ENCODE measurements at places on chromosomes 16 and 17.

- no peak for DNase-seq
Observed at GRCh38 chr17:77778636-77779489, 179.6 kb upstream of the TNRC6C start.

- no peak for DNase-seq
Observed at GRCh38 chr17:47712330-47713023, 18.5 kb downstream of the TBKBP1 start.

DNA sequence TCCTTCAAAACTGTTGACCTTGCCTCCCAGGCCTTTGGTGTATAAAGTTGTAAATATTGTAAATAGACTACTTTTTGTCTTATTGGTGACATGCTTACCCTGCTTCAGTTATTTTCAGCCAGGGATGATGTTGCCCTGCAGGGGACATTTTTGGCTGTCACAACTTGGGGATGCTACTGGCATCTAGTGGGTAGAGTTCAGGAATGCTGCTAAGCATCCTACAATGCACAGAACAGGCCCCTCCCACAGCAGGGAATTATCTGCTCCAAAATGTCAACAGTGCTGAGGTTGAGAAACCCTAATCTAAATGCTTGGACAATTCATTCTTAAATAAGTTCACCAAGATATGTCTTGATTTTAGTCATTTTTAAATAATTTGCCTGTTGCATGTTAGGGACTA lies 459.8 kb downstream of the PMP22 start:
- DNase-seq: no peak

DNA sequence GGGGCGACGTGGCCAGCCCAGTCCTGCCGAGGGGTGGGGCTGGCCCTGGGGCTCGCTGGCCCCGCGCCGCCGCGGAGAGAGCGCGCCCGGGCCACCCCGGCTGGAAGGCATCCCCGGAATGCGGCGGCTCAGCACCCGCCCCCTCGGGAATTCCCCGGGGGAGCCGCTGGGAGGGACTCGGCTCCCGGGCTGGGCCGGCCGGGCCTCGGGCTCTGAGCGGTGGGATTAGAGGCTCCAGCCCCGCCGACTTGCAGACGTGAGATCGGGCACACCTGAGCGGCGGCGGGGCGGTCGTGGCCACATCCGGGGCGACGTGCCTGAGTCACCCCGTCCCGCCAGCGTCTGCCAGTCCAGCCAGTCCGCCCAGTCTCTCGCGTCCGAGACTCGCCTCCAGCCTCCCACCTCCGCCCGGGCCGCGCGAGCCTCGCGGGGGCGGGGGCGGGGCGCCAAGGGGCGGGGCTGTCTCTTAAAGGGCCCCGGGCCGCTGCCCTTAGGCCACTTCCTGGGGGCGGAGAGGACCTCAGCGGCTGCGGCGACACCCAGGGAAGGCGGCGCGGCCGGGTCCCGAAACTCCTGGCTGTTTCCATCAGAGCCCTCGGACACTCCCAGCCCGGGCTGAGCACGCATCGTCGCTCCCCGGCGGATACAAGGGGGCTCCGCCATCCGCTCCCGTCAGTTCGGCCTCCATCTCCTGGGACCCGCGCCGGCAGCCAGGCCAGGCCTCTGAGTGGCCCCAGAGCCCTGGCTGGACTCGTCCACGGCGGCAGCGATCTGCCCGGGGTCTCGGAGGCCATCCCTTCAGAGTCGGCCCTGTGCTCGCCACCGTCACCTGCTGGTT lies at the start of gene KCTD11:
Gene KCTD11 (plus strand): TSS at position 498 of the 838 bp plus-strand sequence.
- DNase-seq: peak; percentile 81

GRCh38 chr17:47275245-47275984 lies 21.8 kb downstream of the ITGB3 start:
- no peak for DNase-seq

DNA sequence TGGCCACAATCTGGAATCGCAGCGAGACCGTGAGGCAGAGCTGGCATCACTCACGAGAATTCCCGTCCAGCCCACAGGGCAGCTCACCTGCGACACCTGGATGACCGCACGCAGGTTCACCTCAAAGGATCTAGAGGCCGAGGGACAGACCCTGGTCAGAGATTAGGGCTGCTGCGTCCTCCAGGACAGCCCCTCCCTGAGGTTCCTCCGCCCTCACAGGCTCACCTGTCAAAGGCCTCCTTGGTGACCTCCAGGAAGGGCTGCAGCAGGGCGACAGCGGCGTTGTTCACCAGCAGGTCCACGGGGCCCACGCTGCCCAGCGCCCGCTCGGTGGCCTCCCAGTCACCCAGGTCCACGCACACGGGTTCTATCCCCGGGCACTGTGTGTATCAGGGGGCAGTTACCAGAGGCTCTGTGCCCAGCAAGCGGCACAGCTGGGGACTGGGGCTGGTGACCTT lies 834 bp downstream of the DCXR start:
- no peak for DNase-seq

DNA sequence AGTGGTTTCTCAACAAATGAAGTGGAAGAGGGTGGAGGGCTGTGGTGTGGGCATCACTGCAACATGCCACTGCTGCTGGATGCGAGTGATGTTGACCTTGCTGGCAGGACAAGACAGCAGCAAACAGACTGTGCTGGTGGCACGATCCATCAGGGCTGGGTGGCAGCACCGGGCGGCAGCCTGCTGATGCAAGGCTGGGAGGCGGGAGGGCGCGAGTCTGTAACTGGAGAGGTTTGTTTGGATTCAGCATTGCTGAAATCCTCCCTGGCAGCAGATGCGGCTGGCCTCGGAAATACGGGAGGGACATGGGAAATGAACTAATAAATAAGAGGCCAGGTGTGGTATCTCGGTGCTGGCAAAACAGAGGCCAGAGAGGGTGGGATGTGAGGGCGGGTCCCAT lies 224.2 kb downstream of the ENGASE start:
- DNase-seq: no peak

DNA sequence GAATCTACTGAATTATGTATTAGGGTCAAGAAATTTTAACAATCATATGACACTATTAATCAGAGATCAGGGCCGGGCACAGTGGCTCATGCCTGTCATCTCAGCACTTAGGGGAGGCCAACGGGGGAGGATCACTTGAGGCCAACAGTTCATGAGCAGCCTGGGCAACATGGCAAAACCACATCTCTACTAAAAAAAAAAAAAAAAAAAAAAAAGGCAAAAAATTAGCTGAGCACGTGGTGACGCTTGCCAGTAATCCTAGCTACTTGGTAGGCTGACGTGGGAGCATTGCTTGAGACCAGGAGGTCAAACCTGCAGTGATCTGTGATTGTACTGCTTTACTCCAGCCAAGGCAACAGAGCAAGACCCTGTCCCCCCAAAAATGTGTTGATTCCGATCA lies 52.5 kb upstream of the CLEC3A start:
- DNase-seq: no peak

DNA sequence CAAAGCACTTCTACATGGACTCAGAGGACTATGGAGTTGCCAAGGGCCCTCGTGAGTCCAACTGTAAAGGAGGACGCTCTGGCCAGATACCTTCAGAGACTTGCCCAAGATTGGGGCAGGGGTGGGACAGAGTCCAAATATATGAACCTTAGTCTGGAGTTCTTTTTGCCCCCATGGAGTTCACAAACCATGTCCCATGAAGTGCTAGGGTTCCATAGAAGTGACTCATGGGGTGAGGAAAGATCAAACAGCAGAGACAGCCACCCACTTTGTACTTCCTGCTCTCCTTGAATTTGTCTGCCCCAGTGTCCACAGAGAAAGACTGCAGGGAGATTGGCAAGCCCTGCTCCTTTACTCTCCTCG lies 29.0 kb downstream of the SRL start:
- no peak for DNase-seq

DNA sequence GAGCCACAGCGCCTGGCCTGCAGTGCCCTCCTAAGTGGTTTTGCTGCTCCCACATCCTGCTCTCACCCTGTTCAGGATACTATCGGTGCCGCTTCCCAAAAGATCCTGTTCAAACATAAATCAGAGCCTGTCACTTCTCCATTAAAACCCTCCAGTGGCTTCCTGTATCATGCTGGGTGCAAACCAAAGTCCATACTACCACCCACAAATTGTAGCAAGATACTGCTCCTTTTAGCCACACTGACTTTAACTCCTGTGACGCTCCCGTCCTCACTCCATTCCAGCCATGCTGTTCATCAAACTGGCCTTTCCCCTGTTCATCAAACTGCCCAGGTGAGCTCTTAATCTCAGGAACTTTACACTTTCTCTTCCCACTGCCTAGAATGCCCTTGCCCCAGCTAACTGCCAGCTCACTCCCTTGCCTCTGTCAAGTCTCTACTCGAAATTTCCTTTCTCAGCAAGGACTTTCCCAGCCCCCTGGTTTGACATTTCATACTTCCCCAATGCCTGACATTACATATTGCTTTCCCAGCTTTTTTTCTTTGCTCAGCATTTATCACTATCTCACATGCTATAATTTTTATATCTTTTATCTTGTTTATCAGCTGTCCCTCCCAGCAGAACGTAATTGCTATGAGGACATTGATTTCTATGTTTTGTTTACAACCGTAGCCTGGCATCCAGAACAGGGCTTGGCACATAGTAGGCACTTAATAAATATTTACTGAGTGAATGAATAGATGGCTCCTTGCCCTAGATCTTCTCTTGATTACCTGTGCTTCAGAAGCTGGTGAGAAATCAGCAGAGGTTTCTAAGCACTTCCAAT lies 44.3 kb upstream of the SMURF2 start:
- DNase-seq: no peak

DNA sequence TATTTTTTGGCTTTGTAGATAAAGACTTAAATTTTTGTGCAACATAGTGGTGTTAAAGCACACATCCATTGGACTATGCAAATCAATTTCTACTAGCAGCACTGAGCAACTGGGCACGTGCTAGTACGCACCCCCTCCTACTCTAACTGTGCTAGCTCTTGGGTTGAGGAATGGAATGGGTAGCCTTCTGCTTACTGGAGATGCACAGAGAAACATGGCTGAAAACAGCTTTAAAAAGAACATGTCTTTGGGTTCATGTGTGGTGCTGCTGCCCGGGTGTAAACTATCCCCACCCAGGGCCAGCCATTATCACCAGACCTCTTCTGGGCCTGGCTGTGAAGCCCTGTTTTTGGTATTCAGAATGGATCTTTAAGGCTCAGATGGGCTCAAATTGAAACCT lies 7.3 kb downstream of the ESRP2 start:
- no peak for DNase-seq

DNA sequence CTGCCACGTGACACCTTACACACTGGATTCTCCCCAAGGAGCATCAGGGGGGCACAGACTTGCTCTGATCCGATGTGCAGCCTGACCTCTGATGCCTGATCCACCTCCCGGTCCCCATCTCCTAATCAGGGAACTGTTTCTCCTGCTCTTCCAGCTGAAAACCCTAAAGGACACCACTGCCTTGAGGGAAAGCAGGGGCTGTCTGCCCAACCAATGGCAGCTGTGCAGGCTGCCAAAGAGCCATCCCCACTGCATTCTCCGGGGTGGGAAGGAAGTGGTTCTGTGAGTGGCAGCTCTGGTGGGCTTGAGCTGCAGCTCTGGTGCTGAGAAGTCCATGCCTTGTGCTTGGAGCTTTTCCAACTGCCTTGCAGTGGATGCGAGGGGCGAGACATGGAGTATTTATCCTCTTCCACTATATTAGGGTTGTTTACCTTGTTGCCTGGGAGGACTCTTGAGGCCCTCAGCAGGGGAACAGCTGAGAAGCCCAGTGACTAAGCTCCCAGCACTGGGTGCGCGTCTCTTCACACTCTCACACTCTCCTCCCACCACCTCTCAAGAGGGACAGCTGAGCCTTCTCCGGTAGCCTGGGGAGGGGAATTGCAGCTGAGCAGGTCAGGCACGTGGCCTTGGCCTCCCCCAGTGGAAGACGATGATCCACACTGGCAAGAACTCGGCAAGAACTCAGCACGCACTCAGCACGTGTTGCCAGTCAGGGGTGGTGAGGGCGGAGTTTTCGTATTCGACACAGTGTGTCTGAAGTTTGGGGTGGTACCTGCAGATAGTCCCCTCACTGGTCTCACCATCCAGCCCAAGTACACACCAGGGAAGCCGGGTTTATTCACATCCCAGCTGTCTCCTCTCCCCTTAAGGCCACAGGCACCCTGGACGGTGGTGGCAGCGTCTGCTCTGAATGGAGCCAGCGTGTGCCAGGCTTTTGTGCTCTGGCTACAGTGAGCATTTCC lies 21.1 kb upstream of the SPATA32 start:
- DNase-seq: no peak

DNA sequence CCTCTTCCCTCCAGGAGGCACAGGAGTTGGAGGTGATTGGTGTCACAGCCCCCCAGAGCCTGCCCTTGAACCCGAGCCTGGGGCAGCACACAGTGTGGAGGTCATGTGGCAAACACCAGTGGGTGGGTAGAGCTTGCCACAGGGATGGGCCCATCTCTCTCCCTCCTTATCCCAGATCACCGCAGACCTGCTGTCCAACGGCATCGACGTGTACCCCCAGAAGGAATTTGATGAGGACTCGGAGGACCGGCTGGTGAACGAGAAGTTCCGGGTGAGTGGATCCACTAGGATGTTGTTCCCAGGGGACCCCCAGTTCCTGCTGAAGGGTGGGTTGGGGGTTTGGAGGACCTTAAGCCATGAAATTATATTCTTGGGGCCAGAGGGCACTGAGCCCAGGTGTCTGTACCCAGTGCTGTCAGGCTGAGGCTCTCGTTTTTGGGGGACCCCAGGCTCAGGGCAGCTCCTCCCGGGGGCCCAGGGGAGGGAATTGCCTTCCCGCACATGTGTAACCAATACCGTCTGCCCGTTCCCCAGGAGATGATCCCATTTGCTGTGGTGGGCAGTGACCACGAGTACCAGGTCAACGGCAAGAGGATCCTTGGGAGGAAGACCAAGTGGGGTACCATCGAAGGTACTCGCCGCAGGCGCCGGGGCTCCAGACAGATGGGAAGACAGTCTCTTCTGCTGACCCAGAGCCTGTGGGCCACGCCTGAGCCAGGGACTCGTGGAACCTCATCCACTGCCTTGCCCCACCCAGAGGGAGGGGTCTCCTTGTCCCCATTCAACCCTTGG lies 351.9 kb downstream of the SEC14L1 start:
- no peak for DNase-seq

GRCh38 chr17:75518201-75518600 lies 1.9 kb downstream of the TSEN54 start:
- DNase-seq: peak; percentile 25

DNA sequence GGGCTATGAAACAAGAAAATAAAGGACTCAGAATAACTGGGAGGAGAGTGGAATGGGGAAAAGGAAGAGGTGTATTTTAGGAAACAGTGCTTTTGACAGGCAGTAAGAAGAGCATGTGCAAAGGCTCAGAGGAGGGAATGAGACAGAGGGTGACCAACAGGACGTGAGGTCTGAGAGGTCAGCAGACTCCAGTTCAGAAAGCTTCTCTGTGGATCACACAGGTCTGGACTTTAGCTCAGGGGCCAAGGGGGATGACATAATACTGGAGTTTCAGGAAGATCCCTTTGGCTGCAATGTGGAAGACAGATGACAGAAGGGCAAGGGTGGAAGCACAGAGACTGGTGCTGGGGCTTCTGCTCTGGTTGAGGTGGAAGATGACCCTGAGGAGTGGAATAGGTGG lies 489.9 kb upstream of the CDH5 start:
- DNase-seq: no peak

DNA sequence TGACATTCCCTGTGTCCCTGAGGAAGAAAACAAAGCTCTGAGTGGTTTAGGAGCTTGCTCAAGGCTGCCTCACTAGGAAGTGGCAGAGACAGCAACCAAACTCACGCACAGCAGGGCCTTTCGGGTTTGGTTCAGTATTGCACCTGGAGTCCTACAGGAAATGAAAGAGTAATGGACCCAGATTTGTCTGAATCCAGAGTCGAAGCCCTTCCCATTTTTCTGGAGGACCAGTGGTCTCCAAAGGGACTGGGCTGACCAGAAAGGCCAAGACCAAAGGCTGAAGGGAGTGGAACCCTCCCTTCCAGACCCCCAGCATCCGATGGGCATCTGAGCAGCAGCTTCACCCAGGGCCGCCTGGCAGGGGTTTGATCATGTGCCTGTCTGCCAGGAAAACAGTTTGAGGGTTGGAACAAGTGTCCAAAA lies 85.5 kb upstream of the RPL38 start:
- DNase-seq: no peak
